ENCODE measurements at places on chromosomes 16 and 17.

DNA sequence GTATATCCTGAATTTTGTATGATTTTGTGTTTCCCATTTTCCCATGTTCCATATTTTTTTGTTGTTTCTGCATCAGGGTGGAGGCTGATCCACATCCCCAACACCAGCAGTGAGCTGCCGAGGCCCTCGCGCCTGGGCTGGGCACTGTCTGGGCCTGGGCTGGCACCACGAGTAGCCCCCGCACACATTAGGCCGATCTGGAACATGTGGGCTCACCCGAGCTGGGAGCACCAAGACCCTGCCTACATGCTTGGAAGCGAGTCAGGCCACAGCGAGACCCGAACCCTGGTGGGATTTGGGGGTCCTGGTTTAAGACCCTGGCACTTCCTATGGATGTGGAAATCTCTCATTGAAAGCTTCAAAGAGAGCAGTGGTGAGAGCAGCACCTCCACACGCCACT, 8.5 kb downstream of the KCTD5 start:
- DNase-seq: no peak

DNA sequence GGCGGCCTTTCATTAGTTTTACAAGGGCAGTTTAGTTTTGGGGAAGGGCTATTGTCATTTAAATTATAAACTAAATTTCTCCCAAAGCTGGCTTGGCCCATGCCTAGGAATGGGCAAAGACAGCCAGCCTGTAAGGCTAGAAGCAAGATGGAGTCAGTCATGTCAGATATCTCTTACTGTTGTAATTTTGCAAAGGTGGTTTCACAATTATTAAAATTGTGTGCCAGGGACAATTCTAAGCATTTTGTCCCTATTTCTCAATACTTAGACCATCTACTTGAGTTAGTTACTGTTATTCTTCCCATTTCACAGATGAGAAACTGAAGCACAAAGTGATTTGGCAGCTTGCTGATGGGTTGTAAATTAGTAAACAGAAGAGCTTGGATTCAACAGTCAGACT, 467.7 kb upstream of the GOT2 start:
- DNase-seq: no peak

- DNase-seq: peak; percentile 93
These were observed 251.9 kb downstream of the PARN start for GRCh38 chr16:14378131-14378551.

GRCh38 chr16:87032554-87032953, 284.6 kb downstream of the C16orf95 start:
- no peak for DNase-seq

- no peak for DNase-seq
These were observed 234.3 kb upstream of the TNRC6C start for GRCh38 chr17:77723909-77724875.

- no peak for DNase-seq
These were observed 9.8 kb downstream of the NTHL1 start for GRCh38 chr16:2037647-2038381.

- peak; percentile 61 for DNase-seq
These were observed 214.2 kb downstream of the STX8 start for GRCh38 chr17:9361188-9361955.

- no peak for DNase-seq
These were observed 60.1 kb downstream of the ARSG start for GRCh38 chr17:68351395-68351794.

DNA sequence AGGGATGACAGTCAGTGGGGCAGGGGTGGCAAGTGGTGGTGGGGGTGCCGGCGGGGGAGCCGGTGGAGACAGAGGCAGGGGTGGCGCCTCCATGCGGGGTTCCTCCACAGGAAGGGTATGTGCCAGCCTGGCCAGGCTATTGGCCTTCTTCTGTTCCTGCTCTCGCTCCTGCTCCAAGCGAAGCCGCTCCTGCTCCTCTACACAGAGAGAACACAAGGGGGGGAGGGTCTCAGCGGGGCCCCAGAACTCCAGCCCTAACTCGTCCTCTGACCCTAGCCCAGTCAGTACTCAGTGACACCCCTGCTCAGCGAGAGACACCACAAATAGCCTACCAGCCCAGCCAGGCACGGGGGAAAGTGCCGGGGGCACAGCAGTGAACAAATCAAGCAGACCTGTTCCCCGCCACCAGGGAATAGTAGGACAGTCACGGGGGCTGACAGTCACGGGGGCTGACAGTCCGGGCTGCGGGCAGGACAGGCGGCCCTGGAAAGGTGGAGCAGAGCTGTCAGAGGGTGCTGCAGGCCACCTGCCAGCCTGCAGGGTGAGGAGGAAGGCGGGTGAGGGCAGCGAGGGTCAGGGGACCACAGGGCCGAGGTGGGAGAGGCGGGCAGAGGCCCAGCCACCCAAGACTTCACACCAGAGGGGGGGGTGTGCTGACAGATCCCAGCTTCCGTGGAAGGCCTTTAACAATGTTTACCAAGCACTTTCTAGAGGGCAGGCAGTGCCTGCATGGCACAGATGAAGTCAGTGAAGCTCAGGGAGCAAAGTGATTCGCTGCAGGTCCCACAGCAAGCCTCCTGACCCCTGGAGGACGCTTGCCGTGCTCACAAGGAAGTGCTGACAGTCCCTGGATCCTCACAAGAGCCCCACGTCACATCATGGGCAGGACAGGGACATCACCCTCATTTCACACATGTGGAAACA, 5.3 kb downstream of the MNT start:
- DNase-seq: no peak

All from AG04449 (cell line).